Inflammatory macrophage (primary cell): ENCODE measurements at places on chromosomes 2 and 18.

GRCh38 chr2:236219411-236219810 lies 44.8 kb downstream of the ASB18 start:
- DNase-seq = no peak

- DNase-seq = no peak
Observed at GRCh38 chr2:162369551-162369950, 25.6 kb downstream of the GCA start.

GRCh38 chr18:52319424-52319983 lies 20.5 kb upstream of the DCC start:
- DNase-seq = no peak

DNA sequence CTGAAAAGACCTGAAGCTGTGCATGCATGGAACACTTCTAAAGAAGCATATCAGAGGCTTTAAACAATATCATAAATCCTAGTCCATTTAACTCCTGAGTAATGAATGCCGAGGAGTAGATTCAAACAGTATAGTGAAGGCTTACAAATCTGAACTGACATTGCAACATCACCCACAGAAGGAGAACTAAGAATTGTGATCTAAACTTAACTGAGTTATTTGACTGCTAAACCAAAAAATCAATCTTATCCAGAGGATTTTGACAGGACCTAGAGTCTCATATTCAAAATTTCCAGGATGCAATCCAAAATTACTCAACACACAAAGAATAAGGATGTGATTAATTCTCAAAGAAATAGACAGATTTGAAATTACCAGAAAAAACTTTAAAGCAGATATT lies 181.0 kb downstream of the SLC39A10 start:
- peak; percentile 45 for DNase-seq

DNA sequence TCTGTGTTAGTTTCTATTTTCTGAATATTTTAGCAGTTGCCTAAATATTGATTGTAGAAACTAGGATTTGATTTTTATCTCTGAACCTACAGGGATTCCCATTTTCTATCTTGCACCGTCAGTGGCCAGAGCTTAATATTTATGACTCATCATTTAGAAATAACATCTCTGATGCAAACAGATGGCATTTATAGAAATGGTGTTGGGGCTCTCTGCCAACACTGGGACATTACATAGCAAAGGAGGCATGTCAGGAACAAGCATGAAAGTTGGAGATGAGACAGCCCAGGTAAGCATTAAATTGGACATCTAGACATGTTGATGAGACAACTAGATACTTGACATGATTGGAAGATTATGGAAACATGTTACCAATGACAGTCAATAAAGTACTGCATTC lies 165.3 kb upstream of the SYT4 start:
- DNase-seq = no peak

- DNase-seq = no peak
Observed at GRCh38 chr2:60830991-60831390, 50.4 kb upstream of the REL start.

DNA sequence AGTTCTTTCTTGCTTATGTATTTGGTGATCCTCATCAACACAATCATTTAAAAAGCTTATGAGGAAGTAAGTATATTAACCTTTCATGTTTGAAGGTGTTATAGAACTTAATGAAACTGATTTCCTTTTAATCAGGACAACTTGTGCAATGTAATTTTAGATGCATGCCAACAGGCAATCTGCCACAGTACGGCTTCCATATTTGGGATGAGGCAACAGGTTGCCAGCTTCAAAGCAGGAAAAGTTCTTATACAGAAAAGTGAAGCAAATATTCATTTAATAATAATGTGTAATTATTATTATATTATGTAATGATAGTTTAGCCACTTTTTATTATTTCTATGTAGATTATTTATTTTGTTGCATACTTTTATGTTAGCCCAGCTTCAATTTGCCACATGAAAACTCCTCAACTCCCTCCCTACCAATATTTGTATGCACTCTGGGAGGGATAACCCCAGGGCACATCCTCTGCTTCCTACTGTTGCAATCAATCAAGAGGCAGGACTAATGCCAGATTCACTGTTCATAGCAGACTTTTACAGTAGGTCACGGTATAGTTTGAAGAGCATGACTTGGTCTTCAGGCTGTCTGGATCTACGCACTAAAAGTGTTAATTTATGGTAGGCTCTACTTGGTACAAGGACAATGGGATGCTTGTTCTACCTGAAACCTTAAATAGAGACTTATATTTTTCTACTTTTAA lies 277.2 kb downstream of the AGPS start:
- no peak for DNase-seq

DNA sequence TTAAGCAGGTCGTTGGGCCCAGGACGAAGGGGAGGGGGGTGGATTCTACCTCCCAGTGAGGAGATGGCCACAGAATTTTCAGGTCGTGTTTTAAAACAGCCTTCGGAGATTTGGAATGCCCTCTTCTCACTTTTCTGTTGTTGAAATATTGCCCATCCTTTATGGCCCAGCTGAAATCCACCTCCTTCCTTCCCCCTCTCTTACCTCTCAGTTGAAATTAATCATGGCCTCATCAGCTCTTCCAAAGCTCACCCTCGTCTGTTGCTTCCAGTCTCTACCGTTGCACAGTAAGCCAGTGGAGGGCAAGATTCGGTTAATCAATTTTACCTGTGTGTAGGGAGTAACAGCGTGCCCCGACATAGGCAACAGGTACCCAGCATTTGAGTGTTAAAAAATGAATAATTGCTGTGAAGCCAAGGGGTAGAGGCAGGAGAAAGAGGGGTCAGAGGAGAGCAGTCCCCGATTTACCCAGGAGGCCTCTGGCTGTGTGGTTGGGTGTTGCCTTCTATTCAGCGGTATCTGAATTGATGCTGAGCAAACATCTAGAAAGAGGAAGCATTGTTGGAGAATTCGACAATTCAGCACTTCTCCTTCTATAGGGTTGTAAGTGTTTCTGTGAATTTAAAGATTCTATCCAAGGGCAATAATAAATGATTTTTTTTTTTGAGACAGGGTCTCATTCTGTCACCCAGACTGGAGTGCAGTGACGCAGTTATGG lies 8.6 kb upstream of the PDIA6 start:
- peak; percentile 68 for DNase-seq

DNA sequence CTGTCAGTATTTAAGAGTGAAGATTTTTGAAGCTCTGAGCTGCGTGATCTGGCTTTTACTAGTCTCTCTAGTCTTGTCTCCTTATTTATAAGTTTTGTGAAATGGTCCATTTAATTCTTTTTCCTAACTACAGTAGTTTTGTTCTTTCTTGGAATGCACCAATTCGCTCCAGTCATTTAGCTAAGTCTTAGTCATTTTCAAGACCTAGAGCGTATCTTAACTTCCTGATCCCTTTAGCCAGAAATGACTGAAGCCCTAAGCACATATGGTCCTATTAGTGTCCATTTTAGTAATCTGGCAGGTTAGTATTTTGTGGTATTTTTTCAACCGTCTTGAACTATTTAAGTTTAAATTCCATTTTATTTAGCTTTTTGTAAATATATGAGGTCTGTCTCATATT lies 3.6 kb downstream of the BIRC6 start:
- DNase-seq = no peak

GRCh38 chr2:8441986-8442385 lies 239.9 kb upstream of the ID2 start:
- DNase-seq = peak; percentile 63

DNA sequence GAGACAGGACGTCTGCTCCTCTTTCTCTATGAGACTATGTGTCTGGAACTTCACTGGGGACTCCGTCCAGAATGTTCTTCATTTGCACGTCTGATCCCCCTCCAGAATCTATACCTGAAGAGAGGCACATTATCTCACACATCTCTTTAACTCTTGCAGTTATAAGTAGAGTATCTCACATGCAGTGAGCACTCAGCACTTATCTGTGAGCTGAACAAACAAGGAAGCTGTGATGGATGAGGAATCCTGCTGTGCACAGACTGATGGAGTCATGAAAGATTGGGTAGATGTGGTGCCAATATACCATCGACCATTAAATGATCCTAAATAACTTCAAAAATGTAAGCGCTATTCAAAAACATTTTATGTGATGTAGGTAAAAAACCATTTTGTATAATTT lies 888.3 kb upstream of the CELF4 start:
- no peak for DNase-seq

DNA sequence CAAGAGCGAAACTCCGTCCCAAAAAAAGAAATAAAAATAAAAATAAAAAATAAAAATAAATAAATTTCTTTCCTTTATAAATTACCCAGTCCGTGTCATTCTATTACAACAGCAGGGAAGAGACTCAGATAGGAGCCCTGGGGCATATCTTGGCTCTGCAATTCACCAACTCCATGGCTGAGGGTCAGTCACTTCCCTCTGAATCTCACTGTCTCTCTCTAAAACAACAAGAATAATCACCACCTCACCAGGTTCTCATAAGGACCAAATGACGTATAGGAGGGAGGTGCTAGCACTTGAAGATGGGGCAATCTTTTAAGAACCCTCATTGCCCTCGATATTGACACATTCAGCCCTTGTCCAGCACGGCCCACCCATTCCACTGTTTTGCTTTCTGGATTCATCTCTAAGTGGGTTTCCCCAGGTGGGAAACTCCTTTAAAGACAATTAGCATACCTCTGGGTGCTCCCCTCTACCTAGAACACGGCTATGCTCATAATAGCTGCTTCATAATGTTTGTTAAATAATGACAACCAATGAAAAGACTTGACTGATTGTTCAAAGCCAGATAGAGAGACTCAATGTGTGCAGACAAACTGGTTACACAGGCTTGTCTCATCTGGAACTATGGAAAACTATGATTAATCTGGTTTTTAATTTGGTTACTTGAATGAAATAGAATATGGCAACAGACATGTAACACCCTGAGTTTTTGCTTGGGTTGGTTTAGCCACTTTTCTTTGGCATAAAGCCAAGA lies 15.1 kb downstream of the MYCN start:
- DNase-seq = no peak

DNA sequence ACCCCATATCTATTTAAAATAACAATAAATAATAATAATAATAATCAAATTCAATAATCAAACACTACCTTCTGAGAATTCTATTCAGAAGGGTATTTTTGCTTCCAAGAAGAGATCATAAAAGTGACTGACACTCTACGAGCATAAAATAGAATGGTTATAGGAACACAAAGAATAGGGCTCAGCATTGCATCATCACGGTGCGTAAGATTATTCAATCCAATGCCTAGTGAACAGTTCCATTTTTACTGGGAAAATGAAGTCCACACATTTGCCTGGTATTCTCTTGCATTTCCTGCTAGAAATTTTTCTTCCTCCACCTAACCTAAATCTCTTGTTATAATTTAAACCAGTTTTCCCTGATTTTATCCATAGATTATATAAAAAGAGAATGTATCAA lies 55.8 kb downstream of the AP1S3 start:
- no peak for DNase-seq

DNA sequence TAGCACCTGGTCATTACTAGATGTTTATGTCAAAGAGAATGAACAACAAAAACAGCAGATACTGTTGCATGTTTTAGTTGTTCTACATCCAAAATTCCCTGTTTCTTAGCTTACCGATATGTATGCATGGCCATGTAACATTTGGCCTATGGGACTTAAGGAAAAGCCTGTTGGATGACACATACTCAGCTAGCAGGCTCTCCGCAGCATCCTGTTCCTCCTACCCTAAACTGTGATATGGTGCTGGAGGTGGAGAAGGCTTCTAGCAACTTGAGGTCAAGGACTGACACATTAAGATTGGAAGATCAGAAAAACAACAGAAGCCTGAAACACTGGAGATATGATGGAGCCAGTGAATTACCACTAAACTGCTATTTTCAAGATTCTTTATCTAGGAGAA lies 537.8 kb downstream of the LRRTM4 start:
- DNase-seq = no peak

- no peak for DNase-seq
Observed at GRCh38 chr2:136208682-136209420, 90.9 kb upstream of the CXCR4 start.

- no peak for DNase-seq
Observed at GRCh38 chr18:55506074-55506473, 81.9 kb downstream of the TCF4 start.

- DNase-seq = no peak
Observed at GRCh38 chr2:237231593-237231992, 145.9 kb downstream of the COPS8 start.

- DNase-seq = no peak
Observed at GRCh38 chr18:63309422-63309821, 10.1 kb downstream of the BCL2 start.

- DNase-seq = no peak
Observed at GRCh38 chr2:196464311-196464710, 175.2 kb upstream of the CCDC150 start.

GRCh38 chr2:174597345-174598047 lies at the start of gene WIPF1:
Gene WIPF1, minus strand, starts transcription at chr2:174597804. Its CDS starts 12,231 bp downstream, at chr2:174585573.
- peak; percentile 91 for DNase-seq

DNA sequence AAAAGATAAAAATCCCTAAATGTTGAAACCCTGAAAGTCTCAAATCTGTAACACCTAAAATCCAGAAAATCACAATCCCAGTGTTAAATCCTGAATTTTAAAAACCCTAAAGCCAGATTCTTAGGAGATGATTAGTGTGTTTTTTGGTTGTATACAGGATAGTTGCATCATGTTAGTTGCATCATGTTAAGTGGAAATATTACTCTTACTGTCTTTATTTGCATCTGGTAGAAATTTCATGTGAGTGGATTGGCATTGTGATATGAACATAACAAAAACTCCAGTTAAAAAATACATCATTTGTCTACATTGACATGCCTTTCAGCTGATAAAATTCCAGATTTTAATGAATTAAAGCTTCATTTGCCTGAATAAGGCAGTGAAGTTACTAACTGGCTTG lies 683.1 kb upstream of the ACVR2A start:
- DNase-seq = no peak

DNA sequence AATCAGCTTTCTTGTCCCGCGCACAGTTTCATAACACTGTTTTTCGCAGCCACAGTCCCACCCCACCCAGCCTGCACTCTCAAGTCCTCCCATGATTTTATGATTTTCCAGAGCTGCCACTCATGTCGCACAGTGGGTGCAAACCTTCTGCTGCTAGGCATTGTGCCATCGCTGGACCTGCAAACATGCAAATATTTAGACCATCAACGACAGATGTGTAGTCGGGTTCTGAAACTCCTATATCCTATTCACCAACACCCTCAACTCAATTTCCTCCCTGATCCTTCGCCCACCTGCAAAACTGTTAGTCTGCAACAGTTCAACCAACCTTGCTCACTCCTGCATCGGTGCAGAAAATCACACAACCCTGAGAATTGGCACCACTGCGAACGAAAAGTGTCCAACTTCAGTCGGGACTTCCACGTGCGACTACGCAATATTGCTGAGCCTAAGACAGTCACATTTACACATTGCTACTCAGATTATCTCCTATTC lies 871 bp upstream of the ALS2 start:
- no peak for DNase-seq

DNA sequence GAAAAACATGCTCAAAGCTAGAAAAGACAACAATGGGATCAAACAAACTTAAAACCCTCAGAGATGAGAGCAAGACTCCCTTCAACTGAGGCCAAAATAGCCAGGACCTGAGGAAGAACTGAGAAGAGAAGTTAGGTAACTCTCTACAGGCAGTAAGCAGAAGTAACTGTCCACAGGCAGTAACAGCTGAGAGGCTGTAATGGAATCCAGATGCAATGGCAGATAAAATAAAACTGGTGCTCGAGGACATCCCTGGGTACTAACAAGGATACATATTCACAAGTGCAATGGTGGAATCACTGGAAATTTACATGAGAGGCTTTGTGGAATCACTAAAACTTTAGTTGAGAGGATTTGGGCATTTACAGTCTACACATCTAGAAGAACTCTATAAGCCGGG lies 30.4 kb upstream of the C2orf66 start:
- DNase-seq = peak; percentile 11
